Stimulated activated naive CD4-positive, alpha-beta T cell (primary cell): ENCODE measurements at places on chromosomes 12 and 14.

- no peak for DNase-seq
These were observed 72.0 kb downstream of the BMP4 start for GRCh38 chr14:53884601-53885000.

- peak; percentile 69 for DNase-seq
These were observed 84.4 kb downstream of the VWF start for GRCh38 chr12:6039894-6040601.

GRCh38 chr12:83123039-83123438 is 436.3 kb downstream of the TMTC2 start:
- DNase-seq: no peak

GRCh38 chr12:139585-139984 is 73.0 kb downstream of the IQSEC3 start:
- DNase-seq: no peak

GRCh38 chr12:113103756-113104450 is 31.7 kb downstream of the RASAL1 start:
- peak; percentile 77 for DNase-seq

- DNase-seq: peak; percentile 51
These were observed 672 bp downstream of the RDH11 start for GRCh38 chr14:67694791-67695393.

DNA sequence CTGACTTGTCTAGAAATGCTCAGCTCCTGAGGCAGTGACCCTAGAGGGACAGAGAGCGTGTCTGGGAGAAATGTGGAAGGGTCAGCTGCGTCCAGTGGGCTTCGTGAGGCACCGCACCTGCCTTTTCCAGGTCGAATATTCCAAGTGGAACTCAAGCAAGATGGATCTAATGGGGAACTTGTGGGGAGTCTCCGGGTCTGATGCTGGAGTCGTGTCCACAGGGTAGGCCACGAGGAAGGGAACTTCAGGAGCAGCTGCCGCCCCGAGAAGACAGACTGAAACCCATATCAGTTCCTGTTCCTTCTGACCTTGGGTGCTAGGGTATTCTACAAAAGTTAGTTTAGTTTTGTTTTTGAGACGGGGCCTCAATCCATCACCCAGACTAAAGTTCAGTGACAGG is 67.5 kb downstream of the TNFAIP2 start:
- DNase-seq: no peak

DNA sequence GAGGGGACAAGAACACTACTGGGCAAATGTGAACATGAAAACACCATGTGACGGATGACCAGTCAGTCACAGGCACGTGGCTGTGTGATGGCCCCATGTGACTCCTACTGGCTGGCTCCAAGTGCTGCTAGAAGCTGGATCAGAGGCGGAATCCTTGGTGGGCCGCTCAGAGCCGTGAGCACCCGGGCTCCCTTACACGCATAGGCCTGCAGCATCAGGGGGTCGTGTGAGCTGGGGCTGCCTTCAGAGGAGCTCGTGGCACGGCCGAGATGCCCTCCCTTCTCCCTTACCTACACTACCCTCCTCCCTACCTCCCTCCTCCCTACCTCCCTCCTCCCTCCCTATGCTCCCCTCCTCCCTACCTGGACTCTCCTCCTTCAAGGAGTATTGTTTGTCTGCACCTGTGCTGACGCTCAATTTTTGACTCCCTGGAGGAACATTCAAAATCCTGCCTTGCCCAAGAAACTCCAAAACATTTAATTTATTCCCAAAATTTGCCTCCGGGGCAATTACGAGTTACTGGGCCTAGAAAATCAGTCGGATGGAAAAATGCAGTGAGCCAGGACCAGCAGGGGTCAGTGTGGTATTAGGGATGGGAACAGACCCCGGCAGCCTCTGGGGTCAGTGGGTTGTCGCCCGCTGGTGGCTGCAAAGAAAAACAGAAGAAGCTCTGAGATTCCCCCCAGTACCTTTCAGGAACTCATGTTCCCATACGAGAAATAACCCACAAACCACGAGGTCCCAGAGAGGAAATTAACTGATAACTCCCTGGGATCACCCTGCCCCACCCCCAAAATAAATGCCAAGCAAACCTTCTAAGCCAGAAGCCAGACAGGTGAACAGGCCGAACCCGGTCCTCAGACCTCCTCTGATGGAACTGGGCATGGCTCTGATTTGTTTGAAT is 61.3 kb downstream of the C14orf132 start:
- DNase-seq: peak; percentile 63

GRCh38 chr12:65776994-65777393 is 47.3 kb upstream of the HMGA2 start:
- DNase-seq: no peak

- peak; percentile 39 for DNase-seq
These were observed 11.8 kb upstream of the SYNE2 start for GRCh38 chr14:63840981-63841380.

DNA sequence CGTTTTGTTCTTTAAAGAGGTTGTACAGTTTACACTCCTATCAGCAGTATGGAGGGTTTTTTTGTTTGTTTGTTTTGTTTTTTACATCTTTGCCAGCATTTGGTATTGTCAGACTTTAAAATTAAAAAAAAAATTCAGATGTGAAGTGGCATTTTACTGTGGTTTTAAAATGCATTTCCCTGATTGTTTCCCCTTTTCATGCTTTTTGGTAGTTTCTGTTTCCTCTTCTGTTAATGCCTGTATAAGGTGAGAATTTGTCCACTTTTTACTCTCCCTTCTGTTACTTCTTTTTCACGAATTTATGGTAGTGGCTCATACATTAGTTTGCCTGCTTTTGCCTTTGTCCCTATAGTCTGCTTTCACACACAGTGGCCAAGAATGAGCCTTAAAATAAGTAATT is 36.6 kb downstream of the MNAT1 start:
- no peak for DNase-seq

DNA sequence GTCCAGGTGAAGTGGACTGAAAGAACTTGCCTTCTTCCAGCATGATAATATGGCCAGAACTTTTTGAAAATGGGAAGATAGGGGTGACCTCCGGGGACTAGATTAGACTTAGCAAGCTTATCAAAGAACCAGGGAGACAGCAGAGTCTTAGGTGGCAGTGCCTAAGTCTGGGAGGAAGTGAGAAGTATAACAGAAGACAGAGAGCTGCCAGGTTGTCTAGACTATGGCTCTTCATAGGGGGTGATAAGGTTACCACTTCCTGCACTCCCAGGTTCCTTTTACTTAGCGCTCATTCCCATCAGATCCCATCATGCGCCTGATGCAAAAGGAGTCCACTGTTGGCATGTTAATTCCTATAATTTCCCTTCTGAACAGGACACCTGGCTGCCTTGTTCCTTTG is 69.9 kb downstream of the PLXNC1 start:
- no peak for DNase-seq

GRCh38 chr14:27995691-27996090 is 770.9 kb upstream of the FOXG1 start:
- DNase-seq: no peak

DNA sequence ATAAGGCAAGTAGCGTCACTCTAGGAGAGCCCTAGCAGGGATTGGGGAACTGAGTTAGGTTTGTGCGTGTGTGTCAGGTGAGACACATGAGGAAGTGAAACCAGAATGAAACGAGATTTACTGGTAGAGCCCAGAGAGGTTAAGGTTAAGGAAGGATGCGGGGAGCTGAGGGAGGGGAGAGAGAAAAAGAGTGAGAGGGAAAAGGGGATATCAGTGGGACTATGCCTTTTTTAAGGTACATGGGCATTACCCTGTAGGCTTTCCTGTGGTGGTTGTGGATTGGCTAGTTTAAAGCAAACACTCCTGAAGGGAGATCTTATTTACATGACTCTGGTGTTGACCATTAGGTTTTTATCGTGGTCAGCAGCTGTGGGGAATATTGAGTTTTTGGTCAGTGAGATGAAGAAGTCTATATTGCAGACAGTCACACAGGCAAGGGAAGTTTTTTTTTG is 13.9 kb downstream of the ZDHHC17 start:
- no peak for DNase-seq

DNA sequence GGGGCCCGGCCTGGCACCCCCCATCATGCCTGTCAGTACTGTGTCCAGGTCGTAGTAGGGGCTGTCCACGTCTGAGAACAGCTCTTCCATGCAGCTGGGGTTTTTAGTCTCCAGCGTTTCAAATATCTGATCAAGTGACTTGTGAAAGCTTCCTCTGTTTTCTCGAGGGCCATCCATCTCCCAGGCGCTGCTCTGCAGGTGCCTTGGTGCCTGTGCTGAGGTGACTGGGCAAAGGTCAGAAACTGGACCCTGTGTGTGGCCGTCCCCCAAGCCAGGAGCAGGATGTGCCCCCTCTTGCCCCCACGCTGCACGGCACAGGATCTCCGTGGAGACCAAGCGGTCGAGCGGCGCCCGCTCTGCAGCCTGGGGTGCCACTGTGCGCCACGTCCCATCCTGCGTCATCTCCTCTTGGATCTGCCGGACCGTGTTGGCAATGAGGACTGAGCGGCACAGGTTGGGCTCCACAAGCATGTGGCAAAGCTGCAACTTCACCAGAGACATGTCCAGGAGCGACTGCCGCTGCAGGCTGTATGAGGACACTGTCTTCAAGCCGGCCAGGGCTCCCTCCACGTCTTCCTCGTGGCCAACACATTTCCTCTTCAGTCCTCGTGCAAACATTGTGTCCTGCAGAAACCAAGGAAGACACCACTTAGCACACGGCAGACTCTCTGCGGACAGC is 9.4 kb downstream of the CDCA4 start:
- no peak for DNase-seq

DNA sequence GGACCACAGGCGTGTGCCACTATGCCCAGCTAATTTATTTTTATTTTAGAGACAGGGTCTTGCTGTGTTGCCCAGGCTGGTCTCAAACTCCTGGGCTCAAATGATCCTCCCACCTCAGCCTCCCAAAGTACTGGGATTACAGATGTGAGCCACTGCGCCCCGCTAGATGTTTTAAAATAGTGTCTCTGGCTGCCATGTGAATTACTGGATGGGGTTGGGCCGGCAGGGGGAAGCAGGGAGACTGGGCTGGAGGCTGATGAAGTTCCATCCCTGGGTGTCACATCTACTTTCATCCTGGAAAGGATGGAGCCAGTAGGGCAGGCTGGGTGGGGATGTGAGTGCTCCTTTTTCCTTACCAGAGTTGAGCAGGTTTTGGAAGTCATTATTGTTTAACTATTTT is 46.1 kb downstream of the DNAH10 start:
- no peak for DNase-seq

- no peak for DNase-seq
These were observed 27.6 kb upstream of the NOS1 start for GRCh38 chr12:117388951-117389446.

DNA sequence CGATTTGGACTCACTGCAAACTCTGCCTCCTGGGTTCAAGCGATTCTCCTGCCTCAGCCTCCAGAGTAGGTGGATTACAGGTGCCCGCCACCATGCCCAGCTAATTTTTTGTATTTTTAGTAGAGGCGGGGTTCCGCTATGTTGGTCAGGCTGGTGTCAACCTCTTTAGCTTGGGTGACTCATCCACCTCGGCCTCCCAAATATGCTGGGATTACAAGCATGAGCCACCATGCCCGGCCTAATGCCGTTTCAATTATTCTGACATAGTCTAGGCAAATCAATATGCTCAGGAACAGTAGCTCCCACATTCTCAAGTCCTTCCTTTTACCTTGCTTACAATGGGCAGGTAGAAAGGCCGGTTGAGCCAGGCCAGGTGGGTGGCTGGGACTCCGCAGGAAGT is 82.0 kb upstream of the EEA1 start:
- no peak for DNase-seq

DNA sequence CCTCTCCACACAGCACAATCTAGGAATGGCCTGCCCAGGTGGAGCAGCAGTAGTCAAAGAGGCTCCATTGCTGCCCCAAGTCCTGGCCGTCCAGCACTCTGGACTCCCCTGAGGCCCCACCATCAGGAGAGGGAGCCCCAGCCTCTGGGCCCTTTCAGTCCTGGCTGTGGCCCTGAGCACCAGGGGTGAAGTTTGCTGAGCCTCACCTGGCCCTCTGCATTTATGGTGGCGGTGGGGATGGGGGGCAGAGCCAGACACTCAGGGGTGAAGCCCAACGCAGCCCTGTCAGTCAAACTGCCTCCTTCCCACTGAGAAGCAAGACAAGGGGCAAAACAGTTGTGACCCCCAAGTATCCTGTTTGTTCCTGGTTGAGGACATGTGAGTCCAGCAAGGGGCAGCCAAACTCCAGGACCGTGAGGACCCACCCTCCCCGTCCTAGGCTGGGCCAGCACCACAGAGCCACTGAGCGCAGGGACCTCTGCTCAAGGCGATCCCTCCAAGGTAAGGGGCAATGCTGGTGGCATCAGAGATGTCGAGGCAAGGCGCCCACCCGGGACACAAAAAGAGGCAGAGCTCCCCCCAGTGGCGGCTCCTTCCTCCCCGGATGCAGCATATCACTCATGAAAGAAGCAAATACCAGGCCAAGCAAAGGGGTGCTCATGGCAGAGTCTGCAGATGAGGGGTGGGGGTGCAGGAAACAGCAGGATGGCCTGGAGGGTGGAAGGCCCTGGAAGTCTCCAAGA is 4.8 kb upstream of the AMN start:
- peak; percentile 45 for DNase-seq

- DNase-seq: peak; percentile 49
These were observed 10.3 kb downstream of the EXOC3L4 start for GRCh38 chr14:103104654-103105452.

DNA sequence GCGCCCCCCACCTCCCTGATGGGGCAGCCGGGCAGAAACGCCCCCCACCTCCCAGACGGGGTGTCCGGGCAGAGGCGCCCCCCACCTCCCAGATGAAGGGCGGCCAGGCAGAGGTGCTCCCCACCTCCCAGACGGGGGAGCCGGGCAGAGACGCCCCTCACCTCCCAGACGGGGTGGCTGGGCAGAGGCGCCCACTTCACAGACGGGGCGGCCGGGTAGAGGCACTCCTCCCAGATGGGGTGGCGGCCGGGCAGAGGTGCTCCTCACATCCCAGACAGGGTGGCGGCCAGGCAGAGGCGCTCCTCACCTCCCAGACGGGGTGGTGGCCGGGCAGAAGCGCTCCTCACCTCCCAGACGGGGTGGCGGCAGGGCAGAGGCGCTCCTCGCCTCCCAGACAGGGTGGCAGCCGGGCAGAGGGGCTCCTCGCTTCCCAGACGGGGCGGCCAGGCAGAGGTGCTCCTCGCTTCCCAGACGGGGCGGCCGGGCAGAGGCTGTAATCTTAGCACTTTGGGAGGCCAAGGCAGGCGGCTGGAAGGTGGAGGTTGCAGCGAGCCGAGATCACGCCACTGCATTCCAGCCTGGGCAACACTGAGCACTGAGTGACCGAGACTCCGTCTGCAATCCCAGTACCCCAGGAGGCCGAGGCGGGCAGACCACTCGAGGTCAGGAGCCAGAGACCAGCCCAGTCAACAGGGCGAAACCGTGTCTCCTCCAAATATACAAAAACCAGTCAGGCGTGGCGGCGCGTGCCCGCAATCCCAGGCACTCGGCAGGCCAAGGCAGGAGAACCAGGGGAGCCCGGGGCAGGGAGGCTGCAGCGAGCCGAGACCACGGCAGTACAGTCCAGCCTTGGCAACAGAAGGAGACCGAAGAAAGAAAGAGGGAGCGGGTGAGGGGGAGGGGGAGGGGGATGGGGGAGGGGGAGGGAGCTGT is 12.9 kb upstream of the PXN start:
- no peak for DNase-seq

GRCh38 chr12:52308806-52309425 is 12.3 kb downstream of the KRT83 start:
- DNase-seq: no peak

GRCh38 chr12:118981285-118982211 is at the start of gene SRRM4:
Gene SRRM4 (plus strand): TSS chr12:118981541. CDS start chr12:118981883, 342 bp downstream.
- DNase-seq: no peak
